ENCODE measurements at places on chromosomes 16 and 17.

DNA sequence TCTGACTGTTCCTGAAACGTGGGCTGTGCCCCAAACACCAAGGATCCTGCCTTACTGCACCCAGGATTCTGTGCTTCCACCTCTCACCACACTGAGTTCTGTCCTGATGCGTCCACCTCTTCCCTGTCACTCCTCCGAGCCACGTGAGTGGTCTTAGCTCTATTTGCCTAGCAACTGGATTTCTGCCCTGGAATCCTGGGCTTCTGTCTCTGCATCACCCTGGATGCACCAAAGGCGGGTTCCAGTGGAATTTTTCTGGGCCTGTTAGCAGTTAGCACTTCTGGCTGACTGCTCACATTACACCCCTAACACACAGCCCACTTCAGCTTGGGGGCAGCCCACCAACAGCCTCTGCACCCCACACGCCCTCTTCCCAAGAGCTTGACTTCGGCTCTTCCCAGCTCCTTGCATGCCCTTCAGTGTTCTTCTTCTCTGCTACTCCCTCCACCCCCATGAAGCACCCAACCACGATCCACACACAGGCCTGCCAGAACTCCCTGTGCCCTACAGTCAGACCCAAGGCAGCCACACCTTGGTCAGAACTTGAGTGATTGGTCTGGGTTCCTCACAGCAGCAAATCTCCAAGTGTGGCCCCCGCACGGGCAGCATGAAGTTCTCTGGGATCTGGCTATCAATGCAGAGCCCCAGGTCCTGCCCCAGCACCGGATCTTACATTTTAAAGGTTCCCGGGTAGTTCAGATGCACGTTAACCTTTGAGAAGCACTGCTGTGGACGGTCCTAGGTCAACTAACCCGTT, 129.8 kb upstream of the RCVRN start:
- DNase-seq: no peak

GRCh38 chr17:56833809-56834379, at the start of the genes C17orf67 and DGKE:
Gene C17orf67 (minus strand): TSS chr17:56833920. CDS start chr17:56815810, 18,110 bp downstream.
Gene DGKE (plus strand): TSS chr17:56834151. CDS start chr17:56834796, 645 bp downstream.
- peak; percentile 83 for DNase-seq

DNA sequence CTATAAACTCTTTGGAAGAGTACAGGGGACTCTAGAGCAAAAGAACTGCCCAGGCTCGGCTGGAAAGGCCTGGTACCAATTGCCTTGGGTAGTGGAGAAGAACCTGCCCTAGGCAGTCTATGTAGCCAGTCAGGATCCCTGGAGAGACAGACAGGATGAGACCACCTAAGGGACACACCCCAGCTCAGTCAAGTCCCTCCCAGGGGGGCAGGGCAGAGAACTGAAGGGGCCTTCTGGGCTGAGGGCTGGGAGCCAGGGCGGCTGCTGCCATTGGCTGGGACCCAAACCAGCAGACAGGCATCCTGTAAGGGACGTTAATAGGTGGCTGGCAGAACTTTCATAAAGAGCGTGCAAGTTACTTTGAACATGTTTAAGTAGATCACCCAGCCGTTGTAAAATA, 12.8 kb upstream of the SLC38A8 start:
- no peak for DNase-seq

DNA sequence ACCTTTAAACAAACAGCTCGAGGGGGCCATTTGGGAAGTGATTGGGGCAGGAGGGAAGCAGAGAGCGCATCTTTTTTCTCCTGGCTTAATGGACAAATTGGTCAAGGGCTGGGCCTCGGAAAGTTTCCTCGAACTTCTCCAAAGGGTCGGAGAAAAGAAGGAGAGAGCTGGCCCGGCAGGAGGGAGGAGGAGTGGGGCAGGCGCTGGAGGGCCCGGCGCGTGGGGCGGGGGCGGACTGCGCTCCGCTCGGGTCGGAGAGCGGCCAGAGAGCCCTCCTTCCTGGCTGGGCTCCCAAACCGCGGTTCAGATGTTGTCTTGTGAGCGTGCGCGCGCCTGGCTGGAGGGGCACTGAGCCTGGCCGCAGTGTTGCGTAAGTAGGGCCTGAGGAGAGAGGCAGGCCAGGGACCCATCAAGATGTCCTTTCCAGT, 1.2 kb downstream of the MMP2 start:
- peak; percentile 38 for DNase-seq

- DNase-seq: no peak
Measured at GRCh38 chr17:78107976-78108725, 20.4 kb downstream of the TMC6 start.

DNA sequence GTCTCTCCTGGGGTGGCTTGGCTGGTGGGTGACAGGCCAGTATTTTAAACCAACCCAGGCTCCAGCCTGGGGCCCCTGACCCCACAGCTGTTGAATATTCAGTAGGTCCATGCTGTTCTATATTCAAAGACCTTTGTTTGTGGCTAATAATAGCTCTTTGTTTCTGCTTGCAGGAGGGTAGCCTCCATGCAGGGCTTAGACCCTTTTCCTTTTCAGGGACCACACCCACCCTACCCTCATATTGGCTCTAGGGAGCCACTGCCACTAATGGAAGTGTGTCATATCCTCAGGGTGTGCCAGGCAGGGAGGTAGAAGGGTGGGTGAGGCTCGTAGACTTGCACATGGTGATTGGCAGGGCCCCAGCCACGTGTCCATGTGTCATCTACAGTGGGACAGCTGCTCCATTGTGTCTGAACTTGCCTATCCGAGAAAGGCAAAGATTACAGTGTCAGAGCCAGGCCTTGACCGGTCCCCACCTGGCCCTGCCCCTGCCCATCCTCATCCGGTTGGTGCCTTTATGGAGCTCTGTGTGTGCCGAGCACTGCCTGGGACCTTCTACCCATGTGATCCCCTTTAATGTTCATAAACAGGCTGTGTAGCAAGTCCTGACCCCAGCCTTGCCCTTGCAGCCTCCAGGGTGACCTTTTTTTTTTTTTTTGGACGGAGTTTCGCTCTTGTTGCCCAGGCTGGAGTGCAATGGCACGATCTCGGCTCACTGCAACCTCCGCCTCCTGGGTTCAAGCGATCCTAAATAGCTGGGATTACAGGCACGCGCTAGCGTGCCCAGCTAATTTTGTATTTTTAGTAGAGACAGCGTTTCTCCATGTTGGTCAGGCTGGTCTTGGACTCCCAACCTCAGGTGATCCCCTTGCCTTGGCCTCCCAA, 22.1 kb downstream of the TMC7 start:
- no peak for DNase-seq

- no peak for DNase-seq
Measured at GRCh38 chr16:10558746-10559641, 21.4 kb downstream of the EMP2 start.

DNA sequence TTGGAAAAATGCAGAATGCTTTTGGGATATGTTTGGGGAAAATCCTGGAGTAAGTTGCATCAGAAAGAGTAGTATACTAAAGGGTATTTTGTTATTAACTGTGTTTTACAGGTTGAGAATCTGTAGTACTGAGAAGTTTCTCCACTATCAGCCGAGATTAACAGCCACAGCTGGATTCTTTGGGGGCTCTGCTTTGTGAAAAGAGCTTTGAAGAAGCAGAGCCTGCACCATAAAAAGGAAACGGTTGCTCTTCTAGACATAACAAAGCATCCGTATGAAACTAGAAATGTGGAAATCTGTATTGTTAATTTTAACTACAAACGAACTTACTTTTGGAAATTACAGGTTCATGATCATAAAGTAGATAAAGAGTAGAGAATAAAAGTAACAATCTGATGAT, 5.3 kb downstream of the NLK start:
- no peak for DNase-seq

- peak; percentile 48 for DNase-seq
Measured at GRCh38 chr16:62035115-62036092, 834 bp downstream of the CDH8 start.

- no peak for DNase-seq
Measured at GRCh38 chr17:79461041-79461440, 149.8 kb downstream of the RBFOX3 start.

- DNase-seq: peak; percentile 19
Measured at GRCh38 chr17:4852567-4853207, 19.5 kb downstream of the MINK1 start.

DNA sequence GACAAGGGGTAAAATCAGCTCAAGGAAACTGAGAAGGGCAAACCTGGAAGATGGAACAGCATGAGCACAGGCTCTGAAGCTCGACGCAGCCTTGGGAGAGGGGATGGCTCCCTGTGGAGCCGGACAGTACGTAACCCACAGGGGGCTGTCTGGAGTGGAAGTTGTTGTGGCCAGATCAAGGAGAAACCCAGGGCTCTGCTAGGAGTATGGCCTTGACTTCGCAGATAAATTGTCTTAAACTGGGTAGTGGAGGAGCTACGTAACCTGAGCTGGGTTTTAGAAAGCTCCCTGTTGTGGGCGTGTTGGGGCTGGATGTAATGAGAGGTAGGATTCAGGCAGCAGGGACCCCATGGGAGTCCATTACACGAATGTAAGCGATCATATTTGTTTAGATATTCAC, 25.5 kb upstream of the AXIN2 start:
- DNase-seq: no peak

GRCh38 chr16:12061336-12062055, 85.0 kb downstream of the SNX29 start:
- no peak for DNase-seq

- no peak for DNase-seq
Measured at GRCh38 chr17:20982589-20983358, 60.0 kb downstream of the USP22 start.

All from NCI-H1105 treated with DMSO at 0.1 percent for 48 hours (cell line).